NCI-H2029 (cell line): ENCODE measurements at places on chromosomes 5 and 9.

GRCh38 chr9:38106488-38106887 lies 37.5 kb upstream of the SHB start:
- peak; percentile 56 for DNase-seq

DNA sequence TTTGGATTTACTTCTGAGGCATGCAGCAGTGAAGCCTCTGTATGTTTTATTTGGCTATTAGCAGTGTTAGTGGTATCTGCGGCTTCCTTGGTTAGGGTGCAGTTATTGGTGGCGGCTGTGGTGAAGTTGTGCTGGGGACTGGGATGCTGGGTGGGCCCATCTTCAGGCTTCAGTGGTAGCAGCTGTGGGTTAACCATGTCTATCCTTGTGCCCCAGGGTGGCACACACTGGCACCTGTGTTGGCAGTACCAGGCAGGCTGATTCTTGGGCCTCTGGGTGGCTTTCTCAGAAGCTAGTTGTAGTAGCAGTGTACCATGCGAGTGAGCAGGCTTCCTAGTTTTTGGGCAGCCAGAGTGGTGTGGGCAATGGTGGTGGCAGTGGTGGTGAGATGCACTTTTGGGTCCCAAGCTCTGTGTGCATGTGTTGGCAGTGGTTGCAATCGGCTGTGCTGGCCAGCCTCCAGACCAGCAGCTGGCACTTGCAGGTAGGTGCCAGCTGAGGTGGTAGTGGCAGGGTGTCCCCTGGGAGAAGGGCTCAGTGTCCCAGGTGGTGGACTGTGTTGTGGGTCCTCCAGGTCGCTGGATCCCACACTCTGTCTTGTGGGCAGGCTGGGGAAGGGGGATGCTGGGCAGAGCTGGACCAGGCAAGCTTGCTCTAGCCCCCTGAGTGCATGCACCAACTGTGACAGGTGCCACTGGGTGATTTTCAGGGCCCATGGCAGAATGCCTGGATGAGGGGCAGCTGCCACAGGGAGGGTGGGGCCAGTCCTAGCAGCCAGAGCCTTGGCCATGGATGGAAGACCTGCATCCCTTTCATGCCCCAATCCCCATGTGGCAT lies 13.6 kb downstream of the AHRR start:
- peak; percentile 28 for DNase-seq

DNA sequence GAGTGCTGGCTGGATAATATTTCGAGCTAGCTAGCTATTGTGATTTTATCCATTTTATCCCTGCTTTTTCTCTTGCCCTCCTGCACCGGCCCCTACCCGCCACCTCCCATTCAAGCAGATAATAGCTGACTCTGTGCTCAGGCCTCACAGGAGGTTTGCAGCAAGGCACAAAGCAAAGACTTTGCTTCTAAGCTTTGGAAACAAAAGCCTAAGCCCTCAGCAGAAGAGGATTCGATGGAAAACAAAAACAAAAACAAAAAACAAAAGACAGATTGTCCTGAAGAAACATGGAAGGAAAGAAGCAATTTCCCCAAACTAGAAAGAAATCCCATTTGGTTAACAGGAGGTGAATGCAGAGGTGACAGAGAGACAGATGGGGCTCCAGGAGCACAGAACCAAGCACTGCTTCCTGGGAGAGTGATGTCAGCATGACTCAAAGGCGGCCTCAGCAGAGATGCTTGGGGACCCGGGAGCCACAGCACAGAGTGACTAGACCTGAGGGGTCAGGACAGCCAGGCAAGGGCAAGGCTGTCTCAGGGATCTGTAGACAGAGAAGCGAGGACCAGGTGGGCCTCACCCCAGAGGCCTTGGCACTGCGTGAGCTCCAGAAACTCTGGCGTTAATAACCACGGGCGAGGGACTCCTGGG lies 28.4 kb downstream of the MTX3 start:
- no peak for DNase-seq

DNA sequence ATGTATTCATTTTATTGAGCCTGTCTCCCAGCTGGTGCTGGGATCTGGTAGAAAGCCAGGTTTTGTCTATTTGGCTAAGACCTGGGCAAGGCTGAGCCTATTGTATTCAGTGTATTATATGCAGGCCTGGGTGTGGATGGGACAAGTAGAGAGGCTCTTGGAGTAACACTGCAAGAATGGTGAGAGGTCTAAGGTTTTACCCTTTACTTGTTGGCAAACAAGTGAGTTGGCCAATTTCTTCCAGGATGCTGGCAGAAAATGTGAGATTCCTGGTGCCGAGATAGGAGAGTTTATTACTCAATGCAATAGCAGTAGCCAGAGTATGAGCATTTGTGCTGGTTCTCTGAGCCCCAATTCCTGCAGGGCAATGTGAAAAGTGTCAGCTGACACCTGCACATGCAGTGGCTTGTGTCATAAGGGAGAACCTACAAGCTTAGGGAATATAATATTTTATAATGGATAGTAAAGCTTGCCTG lies 141.7 kb upstream of the PRLR start:
- DNase-seq: no peak

GRCh38 chr5:150272531-150272930 lies 17.0 kb downstream of the CAMK2A start:
- no peak for DNase-seq

DNA sequence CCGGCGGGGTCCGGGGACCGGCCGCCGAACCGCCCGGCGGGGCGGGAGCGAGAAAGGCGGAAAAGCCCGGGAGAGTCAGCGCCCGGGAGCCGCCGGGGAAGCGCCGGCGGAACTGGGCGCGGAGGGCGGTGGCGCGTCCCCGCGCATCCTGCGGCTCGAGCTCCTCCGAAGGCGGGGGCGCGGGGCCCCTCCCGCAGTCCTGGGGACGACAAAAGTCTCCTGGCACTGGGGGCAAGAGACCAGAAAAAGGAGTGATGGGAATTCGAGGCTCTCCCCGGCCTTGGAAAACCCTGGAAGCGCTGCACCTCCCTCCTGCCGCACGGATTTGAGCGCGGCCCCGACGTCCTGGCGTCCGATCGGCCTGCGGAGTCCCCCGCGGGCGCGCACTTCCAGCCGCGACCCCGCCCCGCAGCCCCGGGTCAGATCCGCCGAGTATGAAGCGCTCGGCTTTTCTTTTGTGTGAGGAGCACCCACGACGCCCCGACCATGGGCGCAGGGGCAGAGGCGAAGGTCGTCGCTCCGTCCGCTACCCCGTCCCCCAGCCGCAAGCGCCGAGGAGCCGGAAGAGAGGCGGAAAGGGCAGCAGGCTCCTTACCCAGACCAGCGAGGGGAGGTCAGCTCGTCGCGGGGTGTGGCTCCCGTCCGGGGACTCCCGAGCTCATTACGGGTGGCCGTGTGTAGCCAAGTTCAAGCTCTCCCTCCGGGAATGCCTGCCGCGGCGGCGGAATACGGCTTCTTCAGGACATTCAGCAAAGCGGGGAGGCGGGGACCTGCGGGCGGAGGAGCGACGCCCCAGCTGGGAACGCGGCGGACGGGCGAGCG lies at the start of gene EPB41L4A:
Gene EPB41L4A, minus strand, starts transcription at position 114 of the 822 bp plus-strand sequence. CDS start 238 bp downstream, outside the sequence.
- DNase-seq: peak; percentile 47

DNA sequence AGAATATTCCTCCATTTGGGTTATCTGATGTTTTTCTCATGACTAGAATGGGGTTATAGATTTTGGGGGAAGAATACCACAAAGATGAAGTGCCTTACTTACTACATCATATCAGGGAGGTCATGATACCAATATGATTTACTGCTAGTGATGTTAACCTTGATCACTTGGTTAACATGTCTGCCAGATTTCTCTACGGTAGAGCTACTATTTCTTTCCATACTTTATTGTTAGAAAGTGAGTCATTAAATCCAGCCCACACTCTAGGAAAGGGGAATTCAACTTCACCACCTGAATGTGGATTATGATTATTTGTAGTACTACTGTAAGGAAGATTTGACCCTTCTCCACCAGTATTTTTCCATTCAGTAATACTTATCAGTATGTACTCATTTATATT lies 64.7 kb downstream of the UBE2R2 start:
- DNase-seq: no peak

DNA sequence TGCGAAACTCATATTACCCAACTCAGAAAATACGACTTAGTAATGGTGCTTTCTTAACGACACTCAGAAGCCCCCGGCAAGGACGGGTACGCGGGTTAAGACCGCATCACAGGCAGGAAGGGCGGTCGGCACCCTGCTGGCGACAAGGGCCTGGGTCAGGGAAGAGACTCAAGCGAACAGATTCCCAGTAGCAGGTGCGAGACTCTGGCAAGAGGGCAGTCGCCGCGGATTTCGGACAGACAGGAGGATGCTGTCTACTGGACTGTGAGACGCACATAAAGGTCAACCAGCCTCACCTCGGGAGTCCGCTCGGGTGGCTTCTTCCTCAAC lies 398 bp downstream of the RAPGEF6 start:
- peak; percentile 26 for DNase-seq

- DNase-seq: no peak
These were observed 52.1 kb upstream of the LMX1B start for GRCh38 chr9:126561582-126561981.

- DNase-seq: no peak
These were observed 17.6 kb upstream of the UNC5A start for GRCh38 chr5:176792655-176793342.

- DNase-seq: no peak
These were observed 76.2 kb upstream of the LPAR1 start for GRCh38 chr9:111114486-111114885.

DNA sequence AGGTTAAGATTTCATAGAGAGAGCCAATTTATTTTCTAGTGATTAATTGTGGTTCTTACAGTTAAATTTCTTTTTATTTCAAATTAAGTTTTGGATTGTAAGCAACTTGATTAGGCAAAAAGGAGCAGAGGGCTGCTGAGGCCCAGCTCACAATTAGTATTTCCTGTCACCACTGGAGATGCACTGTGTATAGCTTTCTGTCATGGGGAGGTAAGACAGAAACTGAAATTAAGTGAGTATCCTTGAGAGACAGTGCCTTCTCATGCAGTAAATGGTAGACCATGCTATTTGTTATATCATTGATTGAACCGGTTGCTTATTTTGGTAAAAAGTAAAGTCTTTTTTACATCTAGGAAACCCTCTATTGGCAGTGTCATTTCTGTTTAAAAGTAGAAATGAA lies 190.7 kb downstream of the CCDC171 start:
- DNase-seq: no peak

DNA sequence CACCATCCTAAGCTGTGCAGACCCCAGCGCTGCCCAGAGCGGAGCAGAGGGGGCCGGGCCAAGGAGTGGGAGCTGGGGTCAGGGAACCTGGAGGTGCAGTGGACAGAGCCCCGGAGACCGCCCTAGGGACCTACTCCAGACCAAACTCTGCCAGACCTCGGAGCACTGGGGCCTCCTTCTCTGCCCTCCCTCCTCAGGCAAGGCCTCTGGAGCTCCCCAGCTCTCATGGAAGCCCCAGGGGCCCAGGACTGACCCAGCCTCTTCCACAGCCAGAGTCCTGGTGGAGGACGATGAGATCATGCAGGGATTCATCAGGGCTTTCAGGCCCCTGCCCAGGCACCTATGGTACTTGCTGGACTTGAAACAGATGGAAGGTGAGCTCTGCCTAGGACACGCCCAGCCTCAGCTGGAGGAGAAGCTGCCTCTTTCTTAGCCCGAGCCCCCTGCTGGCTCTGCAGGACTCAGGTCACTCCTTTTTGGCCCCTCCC lies 3.6 kb downstream of the PAEP start:
- DNase-seq: no peak

- DNase-seq: no peak
These were observed 151.1 kb downstream of the MPDZ start for GRCh38 chr9:13128266-13128860.

GRCh38 chr5:74623006-74623611 lies 17.4 kb downstream of the ENC1 start:
- no peak for DNase-seq

DNA sequence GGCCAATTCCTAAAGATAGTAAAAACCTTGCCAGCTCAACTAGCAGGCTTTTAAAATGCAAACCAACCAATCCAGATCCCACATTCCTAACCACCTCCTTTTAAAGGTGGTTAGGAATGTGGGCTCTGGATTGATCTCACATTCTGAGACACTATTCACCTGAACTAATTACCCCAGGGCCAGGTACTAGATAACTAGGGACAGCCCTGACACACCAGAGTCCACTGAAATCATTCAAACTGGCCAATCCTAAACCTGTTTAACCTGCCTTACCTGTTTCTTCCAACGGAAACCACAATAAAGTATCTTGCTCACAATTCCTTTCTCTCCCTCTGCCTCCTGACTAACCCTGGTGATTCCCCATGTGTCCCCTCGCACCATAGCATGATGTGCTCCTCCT lies 168.3 kb upstream of the DMAC1 start:
- DNase-seq: no peak

- no peak for DNase-seq
These were observed 371.2 kb downstream of the CDH18 start for GRCh38 chr5:19616701-19617215.

DNA sequence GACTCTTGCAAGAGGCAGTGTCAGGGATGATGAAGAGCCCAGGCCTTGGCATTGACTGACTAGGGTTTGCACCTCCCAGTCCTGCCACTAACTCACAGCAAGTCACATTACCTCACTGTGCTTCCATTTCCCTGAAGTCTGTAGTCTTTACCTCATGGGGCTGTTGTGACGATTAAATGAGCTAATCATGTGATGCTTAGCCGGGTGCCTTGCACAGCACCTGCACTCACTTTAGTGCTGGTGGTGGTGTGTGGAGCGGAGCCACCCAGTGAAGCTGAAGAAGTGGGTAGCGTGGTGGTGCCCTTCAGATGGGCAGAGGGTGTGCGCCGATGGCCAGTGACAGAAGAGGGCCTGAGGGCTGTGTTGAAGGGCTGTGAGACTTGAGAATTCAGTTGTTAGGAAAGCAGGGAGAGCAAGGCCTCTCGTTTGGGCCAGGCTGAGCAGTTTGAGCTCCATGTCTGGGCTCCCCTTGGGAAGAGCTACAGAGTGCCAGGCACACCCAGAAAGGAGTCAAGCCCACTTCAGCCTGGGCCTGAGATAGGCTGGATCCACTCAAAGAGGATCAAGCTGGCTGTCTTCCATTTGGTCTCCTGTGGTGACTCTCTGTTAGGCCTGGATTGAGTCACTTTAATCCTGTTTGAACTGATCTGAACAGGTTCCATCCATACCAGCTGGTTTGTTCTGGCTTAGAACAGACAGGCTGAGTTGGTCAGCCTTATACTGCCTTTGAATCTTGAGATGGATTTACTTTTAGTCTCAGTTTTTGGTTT lies 42.5 kb downstream of the RALGPS1 start:
- DNase-seq: peak; percentile 77

GRCh38 chr5:12570688-12571087 lies 666.4 kb upstream of the CTNND2 start:
- DNase-seq: no peak

- no peak for DNase-seq
These were observed 51.8 kb upstream of the APC start for GRCh38 chr5:112685931-112686330.

- no peak for DNase-seq
These were observed 369.6 kb downstream of the CYLC2 start for GRCh38 chr9:103364753-103365152.

GRCh38 chr9:126055381-126055985 lies 271.1 kb upstream of the MVB12B start:
- DNase-seq: no peak
